ENCODE measurements at places on chromosomes 13 and 19. TPM values are rescaled to one million over a fixed set of nuclear protein-coding genes. Genes with fewer than 3 reads are reported as not detected.
A peak's percentile ranks its signal among the peaks of the same experiment; 100 is the strongest.

The ATP1A3 gene
- 35.8 TPM for total RNA-seq

The ANGPTL8 gene
- total RNA-seq = not detected

The RDH8 gene
- not detected for total RNA-seq

The FGF9 gene
- not detected for total RNA-seq

The ZNF737 gene
- 19.7 TPM for total RNA-seq

The TSKS gene
- not detected for total RNA-seq

DNA sequence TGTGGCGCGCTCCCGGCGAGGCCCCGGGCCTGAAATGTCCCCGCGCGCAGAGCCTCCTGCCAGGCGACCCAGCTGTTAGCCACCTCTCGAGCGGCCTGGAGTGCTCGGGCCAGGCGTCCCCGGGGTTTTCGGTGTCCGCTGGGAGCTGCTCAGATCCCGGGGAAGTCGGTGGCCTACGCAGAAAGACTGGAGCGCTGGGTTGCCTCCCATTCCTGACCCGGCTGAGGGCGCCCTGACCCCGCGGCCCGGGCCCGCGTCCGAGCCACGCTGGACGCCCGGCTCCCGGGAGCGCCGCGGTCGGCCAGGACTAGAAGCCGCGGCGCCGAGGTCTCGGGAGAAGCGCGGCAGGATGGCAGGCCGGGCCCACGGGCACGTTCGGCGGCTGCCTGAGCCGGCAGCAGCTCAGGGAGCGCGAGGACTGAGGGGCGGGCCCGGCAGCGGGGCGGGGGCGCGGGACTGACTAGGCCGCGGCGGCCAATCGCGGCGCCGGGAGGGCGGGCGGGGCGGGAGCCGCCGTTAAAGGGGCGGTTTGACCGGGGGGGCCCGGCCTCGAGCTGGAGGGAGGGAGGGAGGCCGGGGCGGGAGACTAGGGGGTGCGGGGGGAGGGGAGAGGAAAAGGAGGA lies 1.3 kb upstream of the ZIC2 start:
- no peak for DNase-seq

DNA sequence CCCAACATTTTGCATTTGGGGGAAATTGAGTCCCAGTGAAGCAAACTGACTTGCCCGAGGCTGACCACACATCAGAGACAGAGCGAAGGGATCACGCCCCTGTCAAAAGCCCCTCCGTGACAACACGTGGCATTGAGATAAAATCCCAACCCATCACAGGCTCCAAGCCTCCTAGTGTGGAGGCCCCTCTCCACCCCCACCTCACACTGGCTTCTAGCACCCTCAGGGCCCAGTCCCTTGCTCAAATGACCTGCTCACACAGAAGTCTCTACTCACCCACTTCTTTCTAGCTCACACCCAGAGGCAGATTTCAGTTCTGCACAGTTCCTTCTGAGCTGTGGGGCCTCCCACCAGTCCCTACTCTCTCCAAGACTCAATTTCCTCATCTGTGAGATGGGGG lies 10.3 kb downstream of the HPN start:
- no peak for DNase-seq

DNA sequence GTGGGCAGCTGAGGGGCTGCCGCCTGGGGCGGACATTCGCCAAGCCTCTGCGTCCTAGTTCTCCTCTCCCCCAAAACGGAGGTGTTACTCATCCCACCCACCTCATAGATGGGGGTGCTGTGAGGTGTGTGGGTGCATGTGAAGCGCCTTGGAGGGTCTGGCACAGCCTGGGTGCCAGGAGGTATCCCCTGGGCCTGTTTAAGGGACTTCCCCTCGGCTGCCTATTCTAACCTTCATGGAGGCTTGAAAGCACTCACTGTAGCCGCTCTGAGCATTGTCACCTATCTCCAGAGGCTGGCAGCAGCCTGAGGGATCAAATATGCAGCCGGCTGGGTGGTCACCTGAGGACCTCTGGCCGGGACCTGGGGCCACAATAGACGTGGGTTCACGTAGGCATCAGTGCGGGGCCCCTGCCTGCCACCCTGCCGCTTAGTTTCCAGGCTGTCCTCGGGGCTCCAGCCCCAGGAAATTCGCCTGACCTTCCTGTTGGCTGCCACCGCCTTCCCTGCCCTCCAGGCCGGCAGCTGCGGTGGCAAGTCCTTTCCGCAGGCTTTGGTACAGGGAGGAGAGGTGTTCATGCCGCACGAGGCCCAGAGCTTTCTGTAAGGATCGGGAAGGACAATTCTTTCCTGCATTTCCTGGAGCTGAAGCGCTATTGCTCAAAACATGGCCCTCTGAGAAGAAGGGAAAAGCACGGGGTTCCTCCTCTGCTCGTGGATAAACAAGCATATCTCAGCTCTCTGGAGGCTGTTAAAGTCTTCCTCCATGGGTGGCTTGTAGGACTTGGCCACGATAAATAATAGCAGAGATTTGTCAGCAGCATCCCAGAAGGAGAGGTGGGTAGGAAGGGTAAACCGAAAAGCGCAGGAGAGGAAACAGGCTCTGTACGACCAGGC lies 4.6 kb downstream of the COL4A2 start:
- no peak for DNase-seq

DNA sequence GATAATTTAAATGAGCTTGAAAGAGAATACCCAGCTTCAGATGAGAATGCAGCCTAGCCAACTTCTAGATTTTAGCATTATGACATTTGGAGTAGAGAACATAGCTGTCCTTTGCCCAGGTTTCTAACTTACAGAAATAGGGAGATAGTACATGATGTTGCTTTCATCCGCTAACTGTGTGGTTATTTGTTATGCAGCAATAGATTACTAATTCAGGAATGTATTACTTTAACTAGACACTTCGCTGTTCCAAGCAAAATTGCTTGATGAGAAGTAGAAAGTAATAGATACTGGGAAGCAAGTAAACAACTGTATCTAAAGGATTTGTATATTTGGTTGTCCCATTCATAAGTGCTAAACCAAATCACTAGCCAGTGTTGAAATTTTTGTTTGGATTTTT lies 790.9 kb upstream of the PRR20A start:
- no peak for DNase-seq

DNA sequence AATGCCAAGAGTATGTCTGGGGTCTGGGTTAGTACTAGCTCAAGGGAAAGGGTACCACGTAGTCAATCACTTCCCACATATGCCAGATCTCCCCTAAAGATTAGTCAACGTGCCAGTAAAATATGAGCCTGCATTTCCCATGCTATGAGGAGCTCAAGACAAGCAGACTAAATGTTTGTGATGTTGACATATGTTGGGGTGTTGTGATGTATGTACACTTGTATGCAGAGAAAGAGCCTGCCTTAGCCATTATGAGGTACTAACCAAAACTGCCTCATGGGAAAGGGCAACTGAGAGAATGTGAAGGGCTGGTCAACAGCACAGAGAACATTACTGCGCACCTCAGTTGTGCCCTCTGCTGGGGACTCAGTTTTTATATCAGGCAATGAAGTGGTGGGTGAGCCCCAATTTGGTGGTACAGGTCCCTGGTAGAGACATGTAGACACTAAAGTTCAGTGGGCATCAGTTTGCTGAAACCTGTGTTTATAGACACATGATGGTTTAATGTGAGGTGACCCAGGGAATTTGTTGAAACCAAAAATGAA lies 287.0 kb downstream of the DCT start:
- peak; percentile 74 for DNase-seq

- DNase-seq = no peak
Observed at GRCh38 chr13:30924721-30925120, 7.7 kb upstream of the TEX26 start.

DNA sequence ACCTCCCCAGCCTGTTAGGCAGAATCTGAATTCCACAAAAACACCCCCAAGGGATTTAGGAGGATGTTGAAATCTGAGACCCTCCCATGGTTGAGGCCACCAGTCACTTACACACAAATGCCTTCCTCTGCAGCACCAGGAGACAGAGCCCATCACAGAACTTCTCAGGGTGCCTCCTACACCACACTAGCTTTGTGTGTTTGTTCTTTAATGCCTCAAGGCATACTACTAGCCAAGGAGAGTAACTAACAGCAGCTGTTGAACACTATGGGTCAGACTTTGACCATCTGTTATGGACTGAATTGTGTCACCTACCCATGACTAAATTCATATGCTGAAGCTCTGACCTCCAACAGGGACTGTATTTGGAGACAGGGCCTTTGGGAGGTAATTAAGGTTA lies 9.5 kb upstream of the MED26 start:
- DNase-seq = no peak

- DNase-seq = no peak
Observed at GRCh38 chr19:3225169-3225485, 666 bp downstream of the CELF5 start.

GRCh38 chr13:48393030-48393697 lies 19.7 kb downstream of the LPAR6 start:
- DNase-seq = no peak

DNA sequence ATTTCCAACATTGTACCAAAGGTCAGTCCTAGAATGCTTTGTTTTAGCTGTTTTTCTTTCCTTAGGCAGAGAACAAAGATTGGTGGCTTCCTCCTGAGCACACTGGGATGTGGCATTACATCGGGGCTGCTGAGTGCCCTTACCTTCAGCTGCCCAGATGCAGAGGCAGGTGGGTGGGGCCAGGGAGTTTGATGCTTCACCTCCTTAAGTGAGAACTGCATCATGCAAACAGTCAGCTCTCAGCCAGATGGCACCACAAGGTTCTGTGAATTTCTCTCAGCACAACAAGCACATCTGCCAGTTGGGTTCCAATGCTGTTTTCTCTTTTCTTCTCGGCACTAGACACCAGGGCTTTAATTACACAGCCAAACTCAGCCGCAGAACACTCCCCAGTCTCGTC lies 87.4 kb upstream of the UBL3 start:
- DNase-seq = no peak

GRCh38 chr13:23552661-23553060 lies 17.6 kb upstream of the TNFRSF19 start:
- DNase-seq = no peak

DNA sequence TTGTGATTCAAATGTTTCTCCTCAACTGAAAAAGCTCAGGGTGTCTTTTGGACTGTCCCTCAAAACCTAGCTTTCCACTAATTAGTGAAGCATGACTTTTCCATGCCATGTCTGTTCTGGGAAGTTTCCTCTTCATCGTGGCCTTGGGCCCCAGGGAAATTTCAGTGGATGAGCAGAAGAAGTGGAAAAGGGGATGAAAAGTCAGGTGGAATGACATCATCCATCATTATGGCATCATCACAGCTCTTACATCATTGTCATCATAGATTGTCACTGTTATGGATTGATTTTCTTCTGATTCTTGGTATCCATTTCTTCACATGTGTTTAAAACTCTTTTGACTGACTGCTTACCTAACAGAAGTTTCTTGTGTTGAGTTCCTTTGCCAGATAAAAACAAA lies 26.2 kb upstream of the MRI1 start:
- no peak for DNase-seq

DNA sequence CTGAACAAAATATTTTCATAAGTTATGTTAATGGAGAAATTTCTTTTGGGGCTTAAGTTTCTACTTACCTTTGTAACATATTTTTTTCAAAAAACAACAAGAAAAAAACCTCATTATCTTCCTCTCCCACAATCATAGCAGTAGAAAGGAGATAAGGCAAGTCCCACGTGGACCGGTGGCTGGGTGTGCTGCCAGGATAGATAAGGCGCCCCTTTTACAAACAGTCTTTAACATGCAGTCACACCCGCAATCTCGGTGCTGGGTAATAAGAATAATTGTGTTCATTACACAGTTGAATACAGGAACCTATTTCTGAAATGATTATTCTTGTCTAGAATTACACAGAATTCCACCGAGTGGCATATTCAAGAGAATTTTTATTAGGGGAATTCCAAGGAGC lies 1202.3 kb downstream of the UQCRFS1 start:
- DNase-seq = no peak

- no peak for DNase-seq
Observed at GRCh38 chr19:44740351-44740824, 8.1 kb upstream of the BCL3 start.

GRCh38 chr13:45892513-45892912 lies 41.0 kb upstream of the SIAH3 start:
- no peak for DNase-seq

DNA sequence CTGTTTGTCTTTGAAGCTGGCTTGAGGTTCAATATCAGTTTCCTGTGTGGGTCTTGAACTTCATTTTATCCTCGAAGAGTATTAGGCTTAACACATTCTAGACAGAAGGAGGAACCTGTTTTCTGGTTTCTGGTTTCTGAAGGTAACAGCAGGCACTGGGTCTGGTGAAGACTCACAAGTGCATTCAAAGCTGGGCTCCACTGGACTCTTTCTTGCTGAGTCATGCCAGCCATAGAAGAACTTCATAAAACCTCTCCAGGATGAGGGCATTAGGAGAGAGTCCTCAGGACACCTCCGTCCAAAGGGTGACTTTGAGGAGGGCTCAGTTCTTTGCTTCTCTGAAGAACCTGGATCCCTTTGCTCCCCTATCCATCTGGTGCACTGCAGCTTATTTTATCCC lies 668.6 kb upstream of the SLC10A2 start:
- no peak for DNase-seq

- no peak for DNase-seq
Observed at GRCh38 chr19:31312009-31312676, 37.1 kb downstream of the TSHZ3 start.

DNA sequence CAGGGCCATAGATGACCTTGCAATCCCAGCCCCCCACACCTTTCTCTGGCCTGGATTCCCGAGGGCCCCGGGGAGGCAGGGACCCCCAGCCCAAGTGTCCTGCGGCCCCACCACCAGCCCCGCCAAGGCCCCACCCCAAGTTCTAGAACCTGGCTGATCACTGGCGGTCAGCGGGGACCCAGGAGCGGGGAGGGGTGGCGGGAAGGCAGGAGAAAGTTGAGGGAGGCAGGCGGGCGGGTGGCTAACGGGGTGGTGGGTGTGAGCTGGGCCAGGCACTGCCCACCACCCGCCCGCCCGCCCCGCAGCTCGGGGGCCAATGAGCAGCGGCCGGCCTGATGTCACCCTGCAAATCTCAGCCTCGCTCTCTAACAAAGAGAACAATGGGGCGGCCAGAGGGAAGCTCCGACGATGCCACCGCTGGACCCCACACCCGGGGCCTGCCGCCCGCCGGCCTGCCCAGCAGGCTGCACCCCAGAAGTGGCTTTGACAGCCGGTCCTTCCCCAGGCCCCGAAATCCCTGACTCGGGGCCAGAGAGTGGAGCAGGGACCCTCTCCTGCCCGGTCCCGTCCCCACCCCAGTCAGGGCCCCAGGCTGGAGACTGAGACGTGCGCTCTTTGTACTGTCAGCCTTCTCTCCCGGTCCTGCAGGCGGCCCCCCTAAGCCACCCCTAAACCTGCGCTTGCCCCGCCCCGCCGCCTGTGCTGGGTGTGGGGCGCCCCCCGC lies 1.6 kb downstream of the MEX3D start:
- DNase-seq = peak; percentile 80

GRCh38 chr19:45632468-45633196 lies 6.6 kb downstream of the EML2 start:
- peak; percentile 99 for DNase-seq
